ENCODE measurements at places on chromosomes 7 and 10. TPM values are rescaled to one million over a fixed set of nuclear protein-coding genes. Genes with fewer than 3 reads are reported as not detected.
A peak's percentile ranks its signal among the peaks of the same experiment; 100 is the strongest.

PAPOLB gene
- total RNA-seq, result under 0.01 TPM

SVOPL gene
- not detected for total RNA-seq

- peak; percentile 53 for DNase-seq
These were observed 55.2 kb upstream of the FAM133B start for GRCh38 chr7:92645114-92646061.

DNA sequence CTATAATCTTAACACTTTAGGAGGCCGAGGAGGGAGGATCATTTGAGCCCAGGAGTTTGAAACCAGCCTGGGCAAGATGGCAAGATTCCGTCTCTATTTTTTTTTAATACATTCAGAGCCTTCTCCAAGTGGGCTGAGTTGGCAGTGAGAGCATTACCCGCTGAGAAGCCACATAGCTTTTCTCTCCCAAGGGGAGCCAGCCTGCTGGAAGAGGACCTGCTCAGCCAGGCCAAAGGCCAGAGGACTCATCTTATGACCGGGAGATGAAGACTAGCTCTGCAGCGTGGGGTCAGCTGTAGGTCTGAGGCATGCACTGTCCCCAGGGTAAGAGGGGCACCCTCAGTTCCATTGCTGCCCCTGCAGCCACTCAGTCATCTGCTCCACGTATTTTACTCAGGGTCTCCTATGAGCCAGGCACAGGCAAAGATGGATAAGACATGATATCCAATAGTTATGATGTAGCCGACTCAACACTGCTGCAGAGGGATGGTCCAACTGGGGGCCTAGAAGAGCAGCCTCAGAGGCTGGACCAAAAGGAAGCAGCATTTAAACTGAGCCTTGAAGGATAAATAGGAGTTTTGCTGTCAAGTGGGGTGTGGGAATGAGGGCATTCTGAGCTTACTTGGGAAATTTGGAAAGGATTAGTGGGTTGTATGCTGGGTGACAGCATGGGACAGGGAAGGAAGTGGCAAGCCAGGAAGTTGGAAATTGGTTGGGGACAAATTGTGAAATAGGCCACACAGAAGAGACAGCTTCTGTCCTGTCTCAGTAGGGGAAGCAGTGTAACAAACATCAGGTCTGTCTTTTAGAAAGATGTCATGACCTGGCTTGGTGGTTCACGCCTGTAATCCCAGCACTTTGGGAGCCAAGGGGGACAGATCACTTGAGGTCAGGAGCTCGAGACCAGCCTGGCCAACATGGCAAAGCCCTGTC, 1.6 kb upstream of the MARVELD1 start:
- no peak for DNase-seq

DNA sequence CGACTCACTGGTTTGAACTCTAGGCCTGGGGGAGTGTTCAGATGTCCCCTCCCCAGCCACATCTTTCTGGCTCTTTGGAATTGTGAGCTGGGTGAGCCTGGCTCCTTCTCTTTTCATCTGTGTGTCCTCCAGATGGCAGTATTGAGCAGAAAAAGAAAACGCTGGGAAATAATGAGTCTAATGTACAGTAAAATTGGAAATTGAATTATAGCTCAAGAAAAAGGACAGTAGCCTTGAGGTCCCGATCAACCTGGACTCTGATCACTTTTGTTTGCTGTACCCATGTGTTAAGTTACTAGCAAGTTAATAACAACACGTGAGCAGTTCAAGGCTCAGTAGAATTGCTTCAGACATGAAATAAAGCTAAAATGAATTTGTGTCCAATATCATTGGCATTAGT, 77.9 kb downstream of the SNX10 start:
- peak; percentile 64 for DNase-seq

DNA sequence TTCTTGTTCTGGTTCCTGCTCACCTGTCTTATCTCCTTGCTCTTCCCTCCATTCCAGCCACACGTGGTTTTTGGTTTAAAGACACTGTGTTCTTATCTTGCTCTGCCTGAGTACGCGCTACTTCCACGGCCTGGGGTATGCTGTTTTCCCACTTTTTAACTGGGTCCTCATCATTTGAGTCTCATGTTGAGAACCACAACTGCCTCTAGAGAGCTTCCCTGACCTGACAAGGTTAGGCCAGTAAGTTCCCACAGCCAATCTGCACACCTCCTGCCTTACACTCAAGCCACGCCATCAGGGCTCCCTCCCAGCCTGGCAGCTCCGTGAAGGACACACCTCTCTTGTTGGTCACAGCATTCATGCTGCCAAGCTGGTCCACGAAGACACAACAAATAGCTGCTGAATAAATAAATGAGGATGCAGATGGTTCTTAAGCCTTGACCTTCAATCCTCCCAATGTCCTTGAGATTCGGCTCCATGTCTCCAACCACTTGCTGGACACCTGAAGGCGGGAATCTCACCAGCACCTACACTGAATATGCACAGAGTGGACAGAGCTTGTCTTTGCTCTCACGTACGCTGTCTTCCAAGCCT, 201.7 kb upstream of the KLF14 start:
- DNase-seq, result no peak

GRCh38 chr7:122225874-122226273, 78.7 kb downstream of the FEZF1 start:
- DNase-seq, result no peak

DNA sequence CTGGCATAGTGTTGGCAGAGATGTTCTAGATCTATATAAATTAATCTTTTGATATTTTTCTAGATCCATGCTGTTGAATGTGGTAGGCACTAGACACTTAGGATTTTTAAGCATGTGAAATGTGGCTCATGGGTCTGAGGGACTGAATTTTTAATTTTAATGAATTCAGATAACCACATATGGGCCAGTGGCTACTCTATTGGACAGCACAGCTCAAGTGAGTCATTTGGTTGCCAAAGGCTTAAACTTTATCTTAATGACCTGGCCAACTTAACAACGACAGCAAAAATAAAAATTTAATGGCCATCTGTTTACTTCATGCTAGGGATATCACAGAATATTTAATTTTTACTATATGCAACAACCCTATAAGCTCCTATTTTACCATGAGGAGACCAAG, 61.4 kb downstream of the CDK14 start:
- no peak for DNase-seq

Data from lung microvascular endothelial cell (primary cell).